ENCODE measurements at places on chromosomes 12 and 14.

DNA sequence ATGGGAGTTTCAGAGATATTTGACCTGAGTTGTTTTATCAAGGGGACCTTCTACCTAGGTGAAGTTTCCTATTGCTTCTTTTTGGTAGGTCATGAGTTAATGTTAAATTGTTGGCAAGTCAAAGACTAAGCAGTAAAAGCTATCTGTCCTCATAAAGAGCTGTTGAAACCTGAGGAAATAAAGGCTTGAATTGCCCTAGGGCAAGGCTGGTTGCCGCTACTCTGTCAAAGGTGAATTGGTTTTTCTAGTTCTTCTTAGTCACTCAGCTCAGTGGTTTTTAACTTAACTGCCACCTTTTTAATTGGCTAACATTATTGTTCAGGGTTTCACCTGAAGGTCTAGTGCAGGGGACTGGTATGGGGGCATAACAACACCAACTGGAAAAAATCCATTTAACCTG, 441.6 kb upstream of the FBXO33 start:
- DNase-seq = no peak

DNA sequence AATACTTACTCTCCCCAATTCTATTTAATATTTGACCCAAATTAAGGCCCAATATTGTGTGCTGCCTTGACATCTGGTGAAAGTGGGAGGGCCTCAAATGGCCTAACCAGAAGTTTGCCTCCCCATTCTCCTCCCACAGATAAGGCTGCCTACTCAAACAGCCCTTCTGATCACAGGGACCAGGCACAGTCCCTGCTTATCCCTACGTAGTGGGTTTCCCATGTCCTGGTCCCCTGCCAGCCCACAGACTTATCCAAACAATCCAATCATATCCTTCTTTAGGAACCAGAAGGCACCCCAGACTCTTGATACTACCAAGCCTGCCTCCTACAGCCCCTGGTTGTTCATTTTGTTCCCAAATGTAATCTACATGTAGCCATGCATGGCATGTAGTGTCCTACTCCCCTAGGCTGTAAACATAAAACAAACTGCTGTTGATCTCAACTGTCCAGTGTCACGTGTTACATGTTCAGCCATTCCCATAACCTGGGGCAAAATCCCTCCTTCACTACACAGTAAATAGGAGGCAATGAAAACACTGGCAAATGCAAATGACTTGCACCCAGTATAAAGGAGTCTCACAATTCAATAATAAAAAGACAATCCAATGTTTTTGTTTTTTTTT, 49.3 kb downstream of the EEA1 start:
- no peak for DNase-seq

GRCh38 chr14:23348297-23348655, 4.4 kb downstream of the SLC22A17 start:
- DNase-seq = no peak

GRCh38 chr14:105605464-105606304, 79.3 kb downstream of the TMEM121 start:
- DNase-seq = no peak

DNA sequence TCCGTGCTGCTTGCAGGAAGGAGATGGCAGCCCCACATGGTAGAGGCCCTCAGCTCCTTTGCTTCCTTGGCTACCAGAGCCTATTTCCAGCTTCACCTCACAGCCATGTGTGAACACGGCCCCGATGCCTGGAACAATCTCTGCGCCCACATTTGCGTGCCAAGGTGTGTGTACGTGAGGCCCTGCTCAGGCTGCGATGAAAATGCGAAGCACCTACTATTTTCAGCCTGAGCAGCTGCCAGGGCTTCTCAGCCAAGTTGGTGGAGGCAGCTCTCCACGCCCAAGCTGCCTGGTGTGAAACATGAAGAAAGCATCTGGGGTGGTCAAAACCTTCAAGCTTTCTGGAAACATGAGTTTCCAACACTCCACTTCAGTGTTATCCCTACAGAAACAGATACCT, 177.8 kb upstream of the EGLN3 start:
- no peak for DNase-seq

- no peak for DNase-seq
Observed at GRCh38 chr12:116861320-116861719, 19.9 kb downstream of the HRK start.
